ENCODE measurements at places on chromosomes 2 and 18. TPM values are rescaled to one million over a fixed set of nuclear protein-coding genes. Genes with fewer than 3 reads are reported as not detected.

Gene DPP4
- 1.2 TPM for total RNA-seq

Gene KCNF1
- total RNA-seq, result 0.71 TPM

Gene IL1RL1
- not detected for total RNA-seq

GRCh38 chr2:189581354-189582139, 961 bp upstream of the SLC40A1 start:
- no peak for DNase-seq

- DNase-seq, result no peak
Observed at GRCh38 chr2:232637866-232638583, 4.6 kb downstream of the EFHD1 start.

DNA sequence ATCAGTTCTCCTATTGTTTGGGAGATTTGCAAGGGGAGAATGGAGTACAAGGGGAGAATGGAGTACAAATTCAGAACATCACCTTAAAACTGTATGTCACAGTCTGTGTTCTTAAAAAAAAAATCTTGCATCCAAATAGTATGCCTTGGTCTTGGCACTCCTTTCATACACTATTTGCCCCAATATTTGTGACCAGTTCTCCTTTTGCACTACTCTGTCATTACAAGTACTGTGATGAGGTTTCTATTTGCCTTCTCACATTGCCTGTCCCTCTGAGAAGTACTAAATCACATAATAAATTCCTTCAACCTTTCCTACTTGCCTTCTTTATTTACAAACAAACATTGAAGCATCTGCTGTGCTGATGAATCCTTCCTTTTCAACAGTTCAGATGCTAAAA, 36.0 kb upstream of the NCK2 start:
- no peak for DNase-seq

GRCh38 chr18:77960791-77961410, 711.3 kb downstream of the GALR1 start:
- DNase-seq, result no peak

- DNase-seq, result peak; percentile 56
Observed at GRCh38 chr2:190947141-190947540, 66.5 kb downstream of the GLS start.

DNA sequence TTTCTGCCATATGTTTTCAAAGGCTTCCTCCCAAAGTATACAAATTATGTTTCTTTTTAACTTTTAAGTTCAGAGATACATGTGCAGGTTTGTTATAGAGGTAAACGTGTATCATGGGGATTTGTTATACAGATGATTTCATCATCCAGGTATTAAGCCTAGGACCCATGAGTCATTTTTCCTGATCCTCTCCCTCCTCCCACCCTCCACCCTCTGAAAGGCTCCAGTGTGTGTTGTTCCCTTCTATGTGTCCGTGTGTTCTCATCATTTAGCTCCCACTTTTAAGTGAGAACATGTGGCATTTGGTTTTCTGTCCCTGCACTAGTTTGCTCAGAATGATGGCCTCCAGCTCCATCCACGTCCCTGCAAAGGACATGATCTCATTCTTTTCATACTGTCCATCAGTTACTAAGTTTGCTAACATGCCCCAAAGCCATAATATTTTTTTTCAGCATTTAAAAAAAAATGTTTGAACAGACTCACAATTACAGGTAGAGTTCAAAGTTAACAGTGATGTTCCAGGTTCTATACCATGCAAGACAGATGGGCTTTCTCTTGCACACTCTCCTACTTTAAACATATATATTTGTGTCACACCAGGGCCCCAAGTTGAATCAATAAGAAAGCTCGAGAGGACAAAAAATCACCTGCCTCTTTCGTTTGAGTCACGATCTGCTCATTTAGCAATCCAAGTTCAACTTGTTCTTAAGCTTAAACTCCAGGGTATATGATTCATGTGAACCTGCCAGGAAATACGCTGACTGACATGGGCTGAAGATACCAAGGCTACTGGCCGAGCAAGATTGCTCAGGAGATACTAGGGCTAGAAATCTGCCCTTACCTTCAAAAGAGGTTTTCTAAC, 77.6 kb downstream of the AP1S3 start:
- peak; percentile 67 for DNase-seq

DNA sequence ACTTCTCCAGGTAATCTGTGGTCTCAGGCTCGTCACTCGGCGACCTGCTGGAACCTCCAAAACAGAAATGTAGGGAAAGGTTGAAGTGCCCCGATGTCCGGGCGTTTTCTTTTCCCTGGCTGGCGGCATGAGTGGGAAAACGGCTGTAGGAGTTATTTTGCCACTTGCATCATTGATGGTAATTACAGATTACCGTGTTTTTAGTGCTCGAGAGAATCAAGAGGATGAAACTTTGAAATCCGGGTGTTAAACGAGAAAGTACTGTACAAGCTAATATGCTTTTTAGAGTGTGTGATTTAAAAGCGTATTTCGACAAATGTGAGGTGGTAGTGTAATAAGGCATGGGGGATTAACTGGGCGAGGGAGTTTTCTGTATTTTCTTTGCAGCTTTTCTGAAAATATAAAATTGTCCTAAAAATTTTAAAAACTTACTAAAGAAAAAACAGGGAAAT, 819 bp downstream of the GRHL1 start:
- no peak for DNase-seq

DNA sequence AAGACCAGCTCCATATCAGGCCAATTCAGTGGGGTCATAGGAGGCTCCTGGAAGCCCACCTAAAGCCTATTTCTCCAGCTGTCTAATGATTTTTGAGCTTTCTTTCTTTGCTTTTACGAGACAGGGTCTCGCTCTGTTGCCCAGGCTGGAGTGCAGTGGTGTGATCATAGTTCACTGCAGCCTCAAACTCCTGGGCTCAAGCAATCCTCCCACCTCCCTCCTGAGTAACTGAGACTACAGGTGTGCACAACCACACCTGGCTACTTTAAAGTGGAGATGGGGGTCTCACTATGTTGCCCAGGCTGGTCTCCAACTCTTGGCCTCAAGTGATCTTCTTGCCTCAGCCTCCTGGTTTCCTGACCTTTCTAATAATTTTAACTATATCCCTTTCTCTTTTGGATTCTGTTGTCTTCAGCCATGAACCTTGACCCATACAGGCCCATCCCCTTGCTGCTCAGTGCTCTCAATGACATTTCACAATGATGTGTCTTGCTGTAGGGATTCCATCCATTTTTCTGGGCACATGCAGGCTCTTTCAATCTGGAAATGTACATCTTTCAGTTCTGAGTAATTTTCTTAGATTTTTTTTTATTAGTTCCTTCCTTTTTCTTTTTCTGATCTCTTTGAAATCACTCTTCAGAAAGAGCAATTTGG, 29.7 kb downstream of the GNLY start:
- no peak for DNase-seq

- no peak for DNase-seq
Observed at GRCh38 chr2:128442053-128442751, 123.5 kb upstream of the HS6ST1 start.

DNA sequence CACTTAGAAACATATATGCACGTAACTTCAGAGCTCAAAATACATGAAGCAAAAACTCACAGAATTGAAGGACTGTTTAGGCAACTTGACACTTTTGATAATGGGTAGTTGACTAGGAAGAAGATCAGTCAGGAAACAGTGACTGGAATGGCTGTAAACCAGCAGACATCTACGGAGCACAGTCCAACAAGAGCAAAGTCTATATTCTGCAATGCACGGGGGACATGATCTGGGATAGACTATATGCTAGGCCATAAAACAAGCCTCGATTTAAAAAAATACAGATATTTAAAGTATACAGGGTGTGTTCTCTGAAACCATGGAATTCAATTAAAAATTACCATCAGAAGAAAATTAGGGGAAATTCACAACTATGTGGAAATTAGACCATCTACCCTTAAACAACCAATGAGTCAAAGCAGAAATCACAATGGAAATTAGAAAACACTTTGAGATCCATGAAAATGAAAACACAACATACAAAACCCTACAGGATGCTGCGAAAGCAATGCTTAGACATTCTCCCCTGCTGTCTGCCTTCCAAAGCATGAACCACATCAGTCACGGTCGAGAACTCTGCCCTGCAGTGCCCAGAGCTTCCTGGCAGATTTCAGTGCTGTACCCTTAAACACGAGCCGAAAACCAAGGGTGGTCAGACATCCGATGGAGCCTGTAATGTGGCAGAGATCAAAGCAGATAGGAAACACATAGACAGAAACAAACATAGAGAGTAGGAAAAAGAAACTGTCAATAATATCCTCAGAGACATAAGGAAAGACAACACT, 651.9 kb upstream of the HS6ST1 start:
- no peak for DNase-seq

DNA sequence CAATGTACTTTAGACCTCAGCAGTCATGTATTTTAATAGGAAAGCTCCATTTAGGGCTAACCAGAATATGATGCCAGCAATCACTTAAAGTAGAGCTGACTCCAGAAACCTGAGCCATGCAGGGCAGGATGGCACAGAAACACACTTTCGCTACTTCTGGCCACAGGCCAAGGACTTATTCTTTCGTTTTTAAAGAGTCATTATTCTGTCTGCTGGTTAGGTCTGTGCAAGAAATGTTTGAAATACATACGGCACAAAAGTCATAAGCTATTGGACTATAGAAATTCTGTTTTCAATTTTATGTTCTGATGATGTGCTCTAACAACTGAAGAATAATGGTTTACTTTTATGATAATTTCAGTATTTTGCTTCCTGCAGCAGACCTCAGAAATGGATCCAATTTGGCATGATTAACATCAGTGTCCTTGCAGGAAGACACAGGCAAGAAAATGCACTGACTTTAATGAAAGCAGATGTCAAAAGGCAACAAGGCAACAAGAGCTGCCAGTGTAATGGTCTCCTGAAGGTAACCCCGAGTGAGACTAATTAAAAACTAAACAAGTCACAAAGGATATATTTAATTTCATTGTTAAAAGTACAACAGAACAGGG, 114.4 kb upstream of the CHRNA1 start:
- DNase-seq, result peak; percentile 33

DNA sequence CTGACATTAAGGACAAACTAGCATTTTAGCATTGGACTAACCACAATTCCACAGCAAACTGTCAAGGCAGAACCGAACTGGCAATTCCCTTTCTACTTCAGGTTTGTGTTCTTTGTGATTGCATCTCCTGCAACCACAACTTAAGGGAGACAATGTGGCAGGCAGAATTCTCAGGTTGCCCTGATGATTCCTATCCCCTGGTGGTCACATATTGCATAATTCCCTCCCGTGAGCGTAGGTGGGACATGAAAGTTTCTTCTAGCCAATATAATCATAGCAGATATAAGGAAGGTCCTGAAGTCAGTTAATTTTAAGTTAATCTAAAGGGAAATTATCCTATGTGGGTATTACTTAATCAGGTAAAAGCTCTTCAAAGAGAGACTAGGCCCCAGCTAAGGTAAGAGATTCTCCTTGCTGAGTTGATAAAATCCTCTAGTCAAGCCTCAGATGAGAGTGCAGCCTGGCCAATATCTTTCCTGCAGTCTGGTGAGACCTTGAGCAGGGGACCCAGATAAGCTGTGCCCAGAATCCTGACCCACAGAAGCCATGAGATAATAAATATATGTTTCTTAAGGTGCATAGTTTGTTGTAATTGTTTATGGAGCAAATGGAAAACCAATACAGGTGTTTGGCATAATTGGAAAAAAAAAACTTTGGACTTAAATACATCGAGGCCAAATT, 45.9 kb upstream of the TNP1 start:
- DNase-seq, result no peak

- DNase-seq, result no peak
Observed at GRCh38 chr18:32445846-32446245, 24.8 kb downstream of the GAREM1 start.

DNA sequence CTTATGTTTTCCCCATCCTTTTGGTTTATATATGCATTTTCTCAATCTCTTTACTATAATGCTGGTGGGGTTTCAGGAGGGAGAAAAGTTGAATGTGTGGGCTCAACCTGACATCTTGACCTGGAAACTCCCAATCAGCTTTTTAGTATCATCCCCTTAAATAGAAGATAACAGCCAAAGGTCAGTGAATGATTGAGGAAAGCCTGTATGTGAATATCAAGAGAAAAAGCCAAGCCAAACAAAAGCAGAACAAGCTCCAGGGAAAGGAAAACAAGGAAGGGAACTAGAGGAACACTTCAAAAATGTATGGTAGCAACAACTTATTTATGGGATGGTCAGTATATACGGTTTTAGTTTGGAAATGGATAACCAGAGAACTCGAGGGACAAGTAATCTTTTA, 28.3 kb upstream of the ATOH8 start:
- no peak for DNase-seq

DNA sequence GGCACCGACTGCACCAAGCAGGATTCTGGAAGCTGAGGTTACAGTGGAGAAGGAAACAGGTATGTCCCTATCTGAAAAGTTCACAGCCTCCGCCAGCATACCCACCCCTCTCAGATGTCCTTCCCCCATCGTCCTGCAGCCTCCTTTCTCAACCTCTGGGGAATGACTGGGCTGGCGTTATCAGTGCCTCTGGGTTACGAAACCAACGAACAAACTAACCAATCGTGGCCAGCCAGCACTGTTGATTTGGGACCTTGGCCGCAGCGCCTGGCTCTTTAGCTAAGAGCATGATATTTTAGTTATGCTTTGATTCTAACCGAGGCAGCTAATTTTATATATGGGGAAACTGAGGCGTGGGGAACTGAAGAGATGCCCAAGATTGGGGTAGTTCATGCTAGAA, 233.0 kb downstream of the TFCP2L1 start:
- no peak for DNase-seq

GRCh38 chr2:27489118-27489497, 435 bp downstream of the IFT172 start:
- peak; percentile 17 for DNase-seq

GRCh38 chr2:187545238-187545751, 8.9 kb downstream of the TFPI start:
- no peak for DNase-seq

GRCh38 chr2:219124381-219125110, 36.1 kb downstream of the NHEJ1 start:
- peak; percentile 11 for DNase-seq

DNA sequence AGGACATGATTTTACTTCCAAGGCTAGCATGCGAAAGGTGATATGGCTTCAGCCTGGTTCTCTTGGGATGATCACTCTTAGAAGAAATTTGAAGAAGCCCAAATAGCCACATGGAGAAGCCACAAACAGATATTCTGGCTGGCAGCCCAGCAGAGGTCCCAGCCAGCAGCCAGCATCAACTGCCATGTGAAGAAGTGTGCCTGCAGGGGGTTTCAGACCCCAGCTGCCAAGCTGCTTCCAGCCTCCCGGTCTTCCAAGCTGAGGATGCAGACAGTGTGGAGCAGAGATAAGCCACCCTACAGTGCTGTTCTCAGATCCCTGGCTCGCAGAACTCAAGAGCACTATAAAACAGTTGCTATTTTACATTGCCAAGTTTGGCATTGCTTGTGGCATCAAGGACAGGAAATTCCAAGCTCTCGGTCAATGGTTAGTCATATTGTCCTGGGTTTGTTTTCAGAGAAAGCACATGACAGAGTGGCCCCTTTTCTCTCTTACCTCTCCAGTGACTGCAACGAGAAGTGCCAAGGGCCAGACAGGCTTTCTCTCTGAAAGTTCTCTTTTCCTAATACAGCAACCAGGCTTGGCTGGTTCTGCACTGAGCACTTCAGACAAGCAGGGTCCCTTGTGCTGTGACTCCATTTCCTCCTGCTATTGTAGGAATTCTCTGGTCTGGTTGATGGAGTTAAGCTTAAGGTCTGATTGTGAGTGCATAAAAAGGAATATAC, 223.7 kb downstream of the ANKRD30B start:
- peak; percentile 92 for DNase-seq

- DNase-seq, result peak; percentile 78
Observed at GRCh38 chr18:59918320-59918755, 18.5 kb downstream of the PMAIP1 start.
